Colonic mucosa (tissue), 4 donors: ENCODE measurements at places on chromosomes 12 and 14. TPM values are rescaled to one million over a fixed set of nuclear protein-coding genes. Genes with fewer than 3 reads are reported as not detected.
A peak's percentile ranks its signal among the peaks of the same experiment; 100 is the strongest.

DNA sequence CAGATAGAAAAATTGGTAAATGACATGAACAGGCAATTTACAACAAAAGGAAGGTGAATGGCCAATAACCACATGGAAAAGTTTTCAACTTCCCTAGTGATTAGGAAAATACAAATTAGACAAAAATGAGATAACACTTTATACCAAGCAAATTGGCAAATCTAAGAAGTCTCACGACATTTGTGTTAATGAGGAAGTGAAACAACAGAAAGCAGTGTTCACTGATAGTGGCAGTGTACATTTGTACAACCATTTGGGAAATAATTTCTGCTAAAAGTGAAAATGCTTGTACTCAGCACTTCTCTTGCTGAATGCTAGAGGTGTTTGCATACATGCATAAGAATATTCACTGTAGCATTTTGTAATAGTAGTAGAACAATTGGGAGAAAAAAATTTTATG is 126.6 kb downstream of the LLPH start:
- no peak for DNase-seq

DNA sequence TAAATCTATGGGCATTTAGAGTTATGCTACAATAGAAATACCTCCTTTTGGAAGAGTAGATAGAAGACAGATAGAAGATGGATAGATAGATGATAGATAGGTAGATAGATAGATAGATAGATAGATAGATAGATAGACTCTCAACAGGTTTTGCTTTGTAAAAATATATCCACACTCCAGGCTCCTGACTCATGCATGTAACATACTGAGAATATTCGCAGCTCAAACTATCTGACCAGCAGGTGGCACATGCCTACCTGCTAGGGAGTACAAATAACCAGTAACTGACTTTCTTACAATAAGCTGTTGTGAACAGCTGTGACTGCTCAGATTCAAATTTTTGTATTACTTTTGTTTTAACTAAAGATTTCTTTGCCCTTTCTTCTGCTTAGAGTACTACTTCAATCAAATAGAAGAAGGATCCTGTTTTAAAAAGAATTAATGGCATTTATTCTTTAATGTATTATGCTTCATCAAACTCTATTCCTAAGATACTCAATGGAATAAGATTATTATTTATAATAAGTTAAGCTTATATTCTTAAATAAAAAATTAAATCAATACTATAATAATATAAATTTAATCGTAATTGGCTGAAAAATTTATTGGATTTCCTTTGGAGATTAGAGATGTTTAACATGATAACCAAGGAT is 15.8 kb upstream of the CPNE8 start:
- DNase-seq = peak; percentile 50

- DNase-seq = no peak
These were observed 15.6 kb downstream of the TPH2 start for GRCh38 chr12:71954083-71954778.

- DNase-seq = no peak
These were observed 14.5 kb upstream of the RASSF8 start for GRCh38 chr12:25943940-25944339.

- no peak for DNase-seq
These were observed 31.7 kb downstream of the TDG start for GRCh38 chr12:103997286-103997900.

DNA sequence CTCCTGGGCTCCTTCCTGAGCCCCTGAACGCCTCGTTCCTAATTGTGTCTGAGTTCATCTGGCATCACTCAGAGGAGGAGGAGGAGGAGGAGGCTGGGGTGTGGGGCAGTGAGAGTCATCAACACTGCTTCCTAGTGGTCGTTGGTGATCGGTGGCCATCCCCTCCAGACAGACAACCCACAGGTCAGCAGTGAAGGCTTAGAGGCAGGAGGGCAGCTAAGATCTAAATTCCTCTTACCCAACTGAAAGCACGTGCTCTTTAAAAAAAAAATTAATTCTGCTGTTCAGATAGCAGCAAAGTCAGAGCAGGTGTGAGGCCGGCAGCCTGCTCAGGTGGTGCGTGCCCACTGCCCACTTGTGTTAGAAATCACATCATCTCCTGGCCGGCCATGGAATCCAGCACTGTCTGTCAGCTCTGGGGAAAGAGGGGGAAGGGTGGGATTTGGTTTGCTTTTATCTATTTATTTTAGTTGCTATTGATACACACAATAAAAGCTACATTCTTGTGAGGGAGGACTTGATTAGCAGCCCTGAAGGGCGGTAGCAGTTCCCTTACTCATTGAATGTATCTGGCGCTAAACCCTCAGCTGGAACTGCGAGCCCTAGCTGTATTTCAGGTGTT is 46.6 kb downstream of the PPP2R5C start:
- DNase-seq = no peak

- no peak for DNase-seq
These were observed 13.3 kb downstream of the MOAP1 start for GRCh38 chr14:93171376-93171775.

DNA sequence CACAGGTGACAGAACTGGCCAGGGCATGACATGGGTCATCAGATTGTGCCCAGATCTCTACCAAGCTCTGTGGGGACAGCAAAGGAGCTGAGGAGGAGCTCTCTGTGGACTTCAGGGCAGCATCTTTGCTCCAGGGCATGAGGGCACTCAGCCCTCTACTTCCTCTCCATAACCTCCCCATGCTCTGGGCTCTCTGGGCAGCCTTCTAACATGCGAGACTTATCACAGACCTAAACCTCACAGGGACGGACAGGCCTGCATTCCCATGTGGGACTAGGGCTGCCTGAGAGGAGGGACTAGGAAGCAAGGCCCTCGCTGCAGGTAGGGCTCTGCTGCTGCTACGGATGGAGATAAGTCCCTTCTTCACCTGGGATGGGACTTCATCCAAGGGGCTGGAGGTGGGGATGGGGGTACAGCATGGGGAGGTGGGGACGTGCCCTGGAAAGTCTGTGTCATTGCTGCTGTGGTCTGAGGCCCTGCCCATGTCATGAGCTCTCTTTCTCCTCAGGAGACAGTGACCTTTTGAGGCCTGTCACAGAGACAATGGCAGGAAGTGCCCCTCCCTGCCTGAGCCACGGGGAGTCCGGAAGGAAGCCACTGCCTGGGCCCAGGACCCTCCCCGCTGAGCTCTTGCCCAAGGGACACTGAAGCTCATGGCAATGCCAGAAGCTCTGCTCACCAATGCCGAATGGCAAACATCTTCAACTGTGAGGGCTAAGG is 44.1 kb downstream of the PITPNM2 start:
- peak; percentile 29 for DNase-seq

GRCh38 chr12:120696626-120697025 is 9.7 kb downstream of the MLEC start:
- DNase-seq = peak; percentile 47

DNA sequence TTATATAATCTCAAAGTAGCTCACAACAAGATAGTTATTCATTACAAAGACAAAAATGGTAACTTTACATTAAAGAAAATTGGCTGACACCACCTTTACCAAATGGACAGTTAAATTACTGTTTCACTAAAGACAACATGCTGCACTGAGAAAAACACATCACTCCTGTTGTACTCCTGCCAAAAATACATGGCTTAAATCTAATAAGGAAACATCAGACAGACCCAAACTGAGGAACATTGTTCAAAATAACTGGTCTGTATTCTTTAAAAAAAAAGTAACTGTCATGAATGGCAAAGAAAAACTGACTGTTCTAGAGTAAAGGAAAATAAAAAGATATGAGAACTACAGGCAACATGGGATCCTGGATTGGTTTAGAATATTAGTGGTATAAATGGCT is 151.3 kb upstream of the DCN start:
- no peak for DNase-seq

DNA sequence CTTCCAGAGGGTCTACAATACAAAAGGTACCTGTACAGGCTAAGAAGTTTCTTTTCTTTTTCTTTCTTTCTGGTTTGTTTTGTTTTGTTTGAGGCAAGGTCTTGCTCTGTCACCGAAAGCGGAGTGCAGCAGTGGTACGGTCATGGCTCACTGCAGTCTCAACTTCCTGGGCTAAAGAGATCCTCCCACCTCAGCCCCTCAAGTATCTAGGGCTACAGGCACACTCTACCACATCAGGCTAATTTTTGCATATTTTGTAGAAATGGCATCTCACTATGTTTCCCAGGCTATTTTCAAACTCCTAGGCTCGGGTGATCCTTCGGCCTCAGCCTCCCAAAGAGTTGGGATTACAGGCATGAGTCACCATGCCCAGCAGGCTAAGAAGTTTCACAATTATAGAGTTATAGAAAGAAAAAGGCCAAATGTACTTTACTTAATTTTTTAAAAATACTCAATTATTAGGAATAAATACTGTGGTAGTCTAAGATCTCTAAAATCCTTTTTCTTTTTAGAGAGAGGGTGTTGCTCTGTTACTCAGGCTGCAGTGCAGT is 3.0 kb upstream of the PIGH start:
- DNase-seq = no peak

DNA sequence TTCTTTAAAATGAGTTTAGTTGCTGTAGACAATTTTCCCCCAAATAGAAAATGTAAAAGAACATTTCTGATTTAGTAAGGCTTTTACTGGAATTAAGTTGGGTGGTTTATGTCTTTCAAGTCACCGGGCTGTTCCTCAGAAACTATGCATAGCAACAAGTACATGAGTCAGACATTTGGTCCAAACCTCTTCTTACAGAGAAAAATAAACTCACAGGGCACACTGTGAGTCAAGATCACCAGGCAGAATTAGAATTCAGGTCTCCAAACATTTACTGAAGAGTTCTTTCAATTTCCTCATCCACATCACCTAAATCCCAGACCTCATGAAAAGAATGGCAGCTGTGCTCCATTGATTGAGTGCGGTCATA is 476.1 kb upstream of the SOX5 start:
- DNase-seq = no peak

DNA sequence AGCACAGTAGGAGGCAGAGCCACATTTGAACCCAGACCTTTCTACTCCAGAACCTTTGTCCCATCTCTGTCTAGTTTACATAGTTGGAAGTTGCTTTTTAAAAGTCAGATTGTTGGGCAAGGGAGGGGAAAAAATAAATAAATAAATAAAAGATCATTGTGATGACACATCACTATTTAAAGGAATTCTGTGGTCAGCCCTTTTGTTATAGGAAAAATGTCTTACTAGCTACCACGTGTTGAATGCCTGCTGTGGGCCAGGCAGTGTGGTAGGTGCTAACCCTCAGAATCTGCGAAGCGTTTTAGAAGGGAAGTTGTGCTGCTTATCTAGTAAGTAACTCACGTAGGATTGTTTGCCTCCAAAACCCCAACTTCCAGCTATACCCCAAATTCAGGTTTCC is 62.3 kb downstream of the BHLHE41 start:
- DNase-seq = no peak

GRCh38 chr12:75591628-75592027 is 80.2 kb upstream of the KRR1 start:
- DNase-seq = no peak

AHNAK2 gene
- 21.5 TPM for total RNA-seq

RD3L gene
- total RNA-seq = not detected

LDHB gene
- 565 TPM for total RNA-seq

OLR1 gene
- total RNA-seq = 0.20 TPM

AVPR1A gene
- total RNA-seq = 0.37 TPM

MYF6 gene
- total RNA-seq = not detected
